T-helper 9 cell (primary cell): ENCODE measurements at places on chromosomes 4 and X.
A peak's percentile ranks its signal among the peaks of the same experiment; 100 is the strongest.

DNA sequence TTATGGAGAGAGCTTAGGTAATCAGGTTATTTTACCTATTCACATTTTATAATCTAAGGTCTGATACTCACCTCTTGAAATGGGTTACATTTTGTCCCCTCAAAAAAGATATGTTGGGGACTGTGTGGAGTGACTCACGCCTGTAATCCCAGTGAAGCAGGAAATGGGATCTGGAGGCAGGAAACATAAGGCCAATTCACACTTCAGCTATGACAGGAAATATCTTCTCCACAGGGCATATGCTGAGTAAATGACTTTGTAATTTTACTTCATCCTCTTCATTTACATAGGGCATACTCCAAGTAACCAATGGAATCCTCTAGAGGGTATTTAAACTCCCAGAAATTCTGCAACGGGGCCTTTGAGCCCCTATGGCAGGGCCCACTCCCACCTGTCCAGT is 54.8 kb upstream of the ZMAT1 start:
- no peak for DNase-seq

GRCh38 chrX:134998246-134998645 is 7.5 kb downstream of the SMIM10 start:
- DNase-seq, result no peak

GRCh38 chr4:108449129-108449528 is 171.2 kb upstream of the RPL34 start:
- no peak for DNase-seq

- no peak for DNase-seq
Measured at GRCh38 chrX:107662824-107663223, 34.5 kb downstream of the PRPS1 start.

DNA sequence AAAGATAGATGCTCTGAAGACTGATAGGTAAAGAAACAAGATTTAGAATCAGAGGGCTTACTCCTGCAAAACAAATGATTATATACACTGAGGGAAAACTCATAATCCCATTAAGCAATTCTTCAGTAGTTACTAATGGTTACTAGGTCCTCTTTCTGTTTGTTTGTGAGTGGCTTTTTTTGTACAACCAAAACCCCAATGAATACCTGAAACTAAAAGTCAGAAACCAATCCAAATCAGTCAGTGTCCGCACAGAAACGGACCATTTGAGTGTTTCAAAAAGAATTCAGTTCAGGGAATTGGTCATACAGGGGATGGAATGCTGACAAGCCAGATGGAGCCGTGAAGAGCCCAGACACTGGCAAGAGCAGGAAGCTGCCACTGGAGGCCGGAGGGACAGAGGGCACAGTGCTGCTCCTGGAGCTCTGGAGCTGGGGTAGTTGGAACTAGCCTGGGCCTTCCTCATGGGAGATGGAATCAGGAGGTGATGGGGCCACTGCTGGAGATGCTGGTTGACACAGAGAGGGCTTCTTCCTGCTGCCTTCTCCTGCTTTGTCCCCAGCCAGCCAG is 31.9 kb downstream of the SETD7 start:
- DNase-seq, result no peak

GRCh38 chr4:143726714-143727113 is 26.2 kb upstream of the FREM3 start:
- DNase-seq, result no peak

DNA sequence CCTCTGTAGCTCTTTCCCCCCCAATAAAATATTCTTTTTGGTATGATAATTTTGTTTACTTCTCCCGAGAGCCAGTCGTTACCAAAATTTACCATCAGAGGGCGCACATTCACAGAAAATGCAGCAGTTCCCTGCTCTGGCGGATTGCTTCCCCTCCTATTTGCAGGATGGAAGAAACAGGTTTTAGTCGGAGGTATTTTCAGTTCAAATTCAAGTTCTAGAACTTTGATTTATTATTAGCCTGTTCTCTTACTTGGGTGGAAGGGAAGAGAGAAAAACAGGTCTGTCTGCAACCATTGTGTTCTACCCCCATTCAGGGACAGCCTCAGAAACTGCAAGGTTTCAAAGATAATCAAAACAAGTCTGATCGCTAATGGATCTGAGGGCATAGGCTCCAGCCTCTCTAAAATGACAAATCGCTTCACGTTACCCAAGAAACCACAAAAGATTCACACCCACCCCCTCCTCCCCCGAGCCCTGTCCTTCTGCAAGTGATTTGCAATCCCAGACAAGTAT is 263.8 kb upstream of the RPS6KA3 start:
- peak; percentile 44 for DNase-seq

GRCh38 chr4:20544645-20545044 is 155.6 kb upstream of the PACRGL start:
- no peak for DNase-seq

GRCh38 chr4:159697322-159698283 is 594.7 kb downstream of the RAPGEF2 start:
- no peak for DNase-seq

- no peak for DNase-seq
Measured at GRCh38 chrX:66638591-66639500, at the start of gene EDA2R. TSS of gene EDA2R (minus strand) at chrX:66639078. CDS start at chrX:66616020, 23,058 bp downstream.

DNA sequence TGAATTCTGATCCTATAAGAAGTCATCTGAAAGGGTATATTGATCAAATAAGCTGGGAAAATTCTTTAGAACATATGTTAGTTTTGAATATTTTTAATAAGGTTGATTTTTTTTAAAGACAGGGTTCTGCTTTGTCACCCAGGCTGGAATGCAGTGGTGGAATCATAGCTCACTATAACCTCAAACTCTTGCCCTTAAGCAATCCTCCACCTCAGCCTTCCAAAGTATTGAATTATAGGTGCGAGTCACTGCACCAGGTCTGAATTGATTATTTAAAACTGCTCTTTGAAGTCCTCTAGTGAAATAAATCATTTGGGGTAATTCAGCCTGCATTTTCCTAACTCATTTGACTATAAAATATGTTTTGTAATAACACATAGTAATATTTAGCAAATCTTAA is 812.3 kb downstream of the PDHA2 start:
- DNase-seq, result no peak

DNA sequence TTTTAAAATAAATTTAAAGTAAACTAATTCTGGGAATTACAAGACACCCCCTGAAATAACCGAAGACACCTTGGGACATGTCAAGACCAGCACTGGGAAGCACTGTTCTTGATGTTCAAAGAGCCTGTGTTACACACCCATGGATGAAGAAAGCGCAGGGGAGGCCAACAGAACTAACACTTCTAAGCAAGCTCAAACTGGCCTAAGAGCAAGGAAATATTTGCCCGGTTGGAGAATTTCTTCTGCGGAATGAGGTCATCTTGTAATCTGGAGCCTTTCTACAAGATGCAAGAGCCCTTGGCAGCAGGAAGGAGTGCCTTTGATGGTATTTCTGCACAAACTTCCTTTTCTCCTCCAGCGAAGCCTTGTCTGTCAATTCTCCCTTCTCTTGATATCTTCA is 9.3 kb upstream of the EFHC2 start:
- DNase-seq, result no peak

- no peak for DNase-seq
Measured at GRCh38 chr4:86356425-86357210, 3.2 kb downstream of the MAPK10 start.

- DNase-seq, result no peak
Measured at GRCh38 chr4:102157984-102158383, 187.3 kb downstream of the SLC39A8 start.

DNA sequence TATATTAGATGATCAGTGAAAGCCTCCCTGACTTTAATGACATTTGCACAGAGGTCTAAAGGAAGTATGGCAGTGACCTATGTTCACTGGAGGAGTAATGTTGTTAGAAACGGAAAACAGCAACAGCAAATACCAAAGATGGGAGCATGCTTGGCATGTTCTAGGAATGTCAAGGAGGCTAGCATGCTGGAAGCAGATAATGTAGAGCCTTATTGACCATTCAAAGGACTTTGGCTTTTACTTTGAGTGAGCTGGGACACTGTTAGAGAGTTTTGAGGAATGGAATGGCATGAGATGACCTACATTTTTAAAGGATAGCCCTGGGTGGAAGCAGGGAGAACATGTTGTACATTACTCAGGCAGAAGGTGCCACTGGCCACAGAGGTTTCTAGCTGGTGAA is 6.0 kb downstream of the RPA4 start:
- DNase-seq, result no peak

GRCh38 chrX:15404401-15405096 is 20.3 kb upstream of the VEGFD start:
- no peak for DNase-seq

GRCh38 chr4:25075851-25076250 is 45.1 kb upstream of the LGI2 start:
- no peak for DNase-seq

- DNase-seq, result no peak
Measured at GRCh38 chrX:134735015-134735414, 76.7 kb upstream of the PLAC1 start.

GRCh38 chr4:21628116-21628670 is 320.4 kb downstream of the KCNIP4 start:
- DNase-seq, result no peak

GRCh38 chr4:102637391-102637790 is 123.4 kb downstream of the MANBA start:
- DNase-seq, result no peak

GRCh38 chr4:3285558-3286334 is 7.1 kb upstream of the RGS12 start:
- no peak for DNase-seq

- no peak for DNase-seq
Measured at GRCh38 chr4:8306511-8307021, 37.0 kb downstream of the HTRA3 start.

DNA sequence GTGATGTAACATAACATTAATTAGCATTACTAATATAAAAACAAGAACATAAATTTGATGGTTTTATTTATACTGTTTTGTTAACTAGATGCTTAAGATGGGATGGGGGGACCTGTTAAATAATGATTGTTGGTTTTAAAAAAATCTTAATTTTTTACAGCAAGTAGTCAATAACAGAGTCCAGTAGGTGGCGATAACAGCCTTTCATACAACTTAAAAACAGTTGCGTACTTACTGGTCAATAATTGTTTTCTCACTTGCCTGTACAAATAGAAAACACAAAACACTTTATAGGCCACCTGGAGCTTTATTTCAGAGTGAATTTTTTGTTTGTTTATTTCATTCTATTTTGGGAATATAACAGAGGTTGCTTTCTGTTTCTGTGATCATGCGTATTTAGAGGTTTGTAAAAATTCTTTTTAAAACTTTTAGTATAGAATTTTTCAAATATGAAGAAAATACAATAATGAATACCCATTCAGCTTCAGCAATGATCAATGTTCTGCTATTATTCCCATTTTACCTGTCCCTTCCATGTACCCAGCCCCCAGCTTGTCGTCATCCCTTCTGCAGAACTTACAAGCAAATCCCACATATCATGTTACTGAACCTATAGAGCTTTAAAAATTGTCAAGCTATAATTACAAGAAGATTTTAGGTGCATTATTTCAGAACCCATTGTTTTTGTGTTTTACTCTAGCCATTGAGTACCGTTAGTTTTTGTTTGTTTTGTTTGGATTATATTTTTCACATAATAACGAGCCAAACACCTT is 97.1 kb downstream of the MRPL1 start:
- no peak for DNase-seq

DNA sequence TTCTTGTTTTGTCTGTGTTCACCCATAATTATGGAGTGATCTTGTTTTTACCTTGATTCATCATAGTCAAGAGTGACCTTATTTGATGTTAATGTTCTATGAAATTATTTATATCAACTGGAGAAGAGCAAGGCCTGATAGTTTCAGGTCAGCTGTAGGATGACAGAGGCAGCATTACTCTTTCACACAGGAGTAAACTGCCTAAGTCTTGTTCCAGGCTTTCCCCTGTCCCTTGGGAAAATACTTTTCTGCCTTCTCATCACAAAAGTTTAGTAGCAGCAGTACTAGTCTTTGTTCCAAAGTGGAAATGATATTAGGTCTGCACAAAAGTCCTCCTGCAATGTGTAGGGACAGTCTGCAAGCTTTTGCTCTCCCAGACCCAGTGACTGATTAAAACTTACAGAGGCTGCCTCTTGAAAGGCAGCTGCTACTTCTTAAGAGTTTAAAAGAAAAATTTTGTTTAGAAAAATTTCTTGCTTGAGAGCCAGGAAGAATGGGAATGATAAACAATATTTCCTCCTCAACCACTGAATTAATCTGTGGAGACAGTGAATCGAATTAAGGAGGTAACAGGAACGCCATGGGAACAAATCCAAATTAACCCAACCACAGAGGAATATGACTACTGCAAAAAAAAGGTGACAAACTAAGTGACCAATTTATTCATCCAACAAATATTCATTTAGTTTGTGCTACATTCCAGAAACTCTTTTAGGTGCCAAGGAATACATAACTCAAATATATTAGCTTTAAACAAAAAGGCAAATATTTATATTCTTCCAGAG is 991.4 kb upstream of the PABPC4L start:
- DNase-seq, result no peak

DNA sequence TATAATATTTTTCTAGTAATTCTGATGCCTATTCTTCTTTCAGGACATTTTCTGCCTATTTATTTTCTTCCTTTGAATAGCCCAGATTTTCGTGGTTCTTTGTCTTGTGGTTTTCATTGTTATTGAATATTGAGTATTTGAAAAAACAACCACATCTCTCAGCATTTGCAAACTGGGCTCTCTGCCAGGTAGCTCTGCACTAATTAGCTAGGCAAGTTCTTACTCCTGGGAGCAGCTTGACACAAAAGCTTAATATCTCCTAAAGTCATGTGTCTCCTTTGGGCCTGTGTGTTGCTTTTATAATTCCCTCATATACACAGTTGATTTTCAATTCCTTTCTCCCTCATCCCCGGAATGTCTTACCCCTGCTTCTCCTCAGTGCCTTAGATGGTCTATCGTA is 413.5 kb upstream of the GRIA3 start:
- no peak for DNase-seq

- DNase-seq, result no peak
Measured at GRCh38 chrX:127457161-127457560, 595.0 kb downstream of the ACTRT1 start.

DNA sequence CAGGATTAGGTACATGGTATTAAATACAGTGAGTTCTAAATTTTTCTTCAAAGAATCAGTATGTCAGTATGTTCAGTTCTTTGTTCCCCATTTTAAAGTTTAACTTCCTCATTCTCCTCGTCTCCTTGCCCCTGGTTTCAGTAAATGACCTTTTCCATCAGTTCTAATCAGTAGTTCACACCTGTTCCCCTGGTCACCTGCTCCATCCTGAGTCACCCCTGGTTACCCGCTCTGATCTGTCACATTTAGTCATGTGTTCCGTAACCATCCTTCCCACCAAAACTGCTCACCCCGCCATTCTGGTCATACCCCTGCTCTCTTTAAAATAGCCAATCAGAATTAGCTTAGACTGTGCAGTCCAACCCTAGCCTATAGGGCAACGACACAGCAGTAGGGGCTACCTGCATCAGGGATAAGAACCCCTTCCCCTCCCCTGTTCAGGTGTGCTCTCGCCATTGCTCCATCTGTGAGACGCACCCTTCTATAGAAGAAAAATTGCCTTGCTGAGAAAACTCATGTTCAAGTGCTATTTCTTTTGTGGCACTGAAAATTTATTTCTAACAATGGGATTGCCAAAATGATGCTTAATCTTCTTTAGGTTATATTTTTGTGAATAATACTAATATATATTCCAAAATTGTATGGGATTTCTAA is 181.3 kb downstream of the OR13H1 start:
- no peak for DNase-seq
